ENCODE measurements at places on chromosomes 3 and 15. TPM values are rescaled to one million over a fixed set of nuclear protein-coding genes. Genes with fewer than 3 reads are reported as not detected.

Gene PAQR9
- not detected for total RNA-seq

Gene ANKUB1
- not detected for total RNA-seq

GRCh38 chr15:60000113-60000823 is 3.8 kb upstream of the FOXB1 start:
- DNase-seq, result peak; percentile 73

DNA sequence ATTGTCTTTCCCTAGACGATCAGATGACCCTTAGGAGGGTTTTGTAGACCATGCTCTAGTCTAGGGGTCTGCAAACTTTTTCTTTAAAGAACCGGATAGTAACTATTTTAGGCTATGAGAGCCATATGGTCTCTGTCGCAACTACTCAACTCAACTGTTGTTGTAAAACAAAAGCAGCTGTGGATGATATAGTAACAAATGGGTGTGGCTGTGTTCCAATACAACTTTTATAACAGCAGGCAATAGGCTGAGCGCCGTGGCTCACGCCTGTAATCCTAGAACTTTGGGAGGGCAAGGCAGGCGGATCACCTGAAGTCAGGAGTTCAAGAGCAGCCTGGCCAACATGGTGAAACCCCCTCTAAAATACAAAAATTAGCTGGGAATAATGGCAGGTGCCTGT is 6.1 kb upstream of the CMTM6 start:
- no peak for DNase-seq

- DNase-seq, result no peak
Measured at GRCh38 chr3:150681057-150681456, 22.7 kb downstream of the ERICH6 start.

Gene TIGIT
- not detected for total RNA-seq

- DNase-seq, result peak; percentile 82
Measured at GRCh38 chr3:71087143-71088018, 496.1 kb downstream of the FOXP1 start.

- DNase-seq, result peak; percentile 77
Measured at GRCh38 chr15:75565062-75565970, 13.8 kb downstream of the PTPN9 start.

Gene UROC1
- total RNA-seq, result not detected

- peak; percentile 96 for DNase-seq
Measured at GRCh38 chr15:61227269-61227949, 1.7 kb downstream of the RORA start.

DNA sequence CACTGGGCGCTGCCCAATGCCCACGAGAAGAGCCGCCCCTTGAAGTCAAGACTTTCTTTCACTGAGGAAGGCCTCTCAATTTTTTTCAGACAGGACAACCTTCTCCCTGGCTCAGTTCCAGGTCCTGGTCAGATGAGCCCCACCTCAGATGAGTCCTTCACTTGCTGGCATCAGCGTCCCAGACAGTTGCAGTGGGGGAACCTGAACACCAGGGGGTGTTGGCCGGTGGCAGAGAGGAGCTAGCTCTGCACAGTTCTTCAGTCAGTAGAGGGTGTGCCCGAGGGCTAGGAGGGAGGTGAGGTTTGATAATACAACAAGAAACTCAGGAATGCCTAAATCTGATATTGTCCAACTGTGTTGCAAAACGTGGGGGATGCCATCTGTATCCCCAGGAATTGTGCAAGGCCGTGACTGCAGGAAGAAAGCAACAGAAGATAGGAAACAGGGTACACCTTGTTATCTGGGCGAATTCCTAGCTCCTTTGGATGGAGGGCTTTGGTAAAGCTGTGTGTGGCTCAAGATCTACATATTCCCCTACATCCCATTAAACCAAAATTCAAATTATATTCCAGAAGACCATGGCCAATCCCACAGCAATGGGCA is 34.3 kb downstream of the CCR3 start:
- DNase-seq, result no peak

- DNase-seq, result no peak
Measured at GRCh38 chr3:183064475-183064874, 34.8 kb downstream of the MCCC1 start.

- DNase-seq, result no peak
Measured at GRCh38 chr15:69719527-69720240, 267.1 kb downstream of the RPLP1 start.

Gene BOC
- 29.2 TPM for total RNA-seq

DNA sequence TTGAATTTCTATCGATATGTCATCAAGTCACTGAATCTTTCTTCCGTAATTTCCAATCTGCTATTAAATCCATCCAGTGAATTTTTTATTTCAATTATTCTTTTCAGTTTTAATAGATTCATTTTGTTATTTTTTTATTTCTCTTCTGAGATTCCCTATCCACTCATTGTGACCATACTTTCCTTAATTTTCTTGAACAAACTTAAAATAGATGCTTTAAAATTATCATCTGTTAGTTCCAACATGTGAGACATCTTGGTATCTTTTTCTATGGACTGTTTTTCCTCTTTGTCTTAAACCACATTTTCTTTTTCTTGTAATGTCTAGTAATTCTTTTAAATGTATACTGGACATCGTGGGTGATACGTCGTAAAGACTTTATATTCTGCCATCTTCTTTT is 236.6 kb upstream of the TLE3 start:
- no peak for DNase-seq

DNA sequence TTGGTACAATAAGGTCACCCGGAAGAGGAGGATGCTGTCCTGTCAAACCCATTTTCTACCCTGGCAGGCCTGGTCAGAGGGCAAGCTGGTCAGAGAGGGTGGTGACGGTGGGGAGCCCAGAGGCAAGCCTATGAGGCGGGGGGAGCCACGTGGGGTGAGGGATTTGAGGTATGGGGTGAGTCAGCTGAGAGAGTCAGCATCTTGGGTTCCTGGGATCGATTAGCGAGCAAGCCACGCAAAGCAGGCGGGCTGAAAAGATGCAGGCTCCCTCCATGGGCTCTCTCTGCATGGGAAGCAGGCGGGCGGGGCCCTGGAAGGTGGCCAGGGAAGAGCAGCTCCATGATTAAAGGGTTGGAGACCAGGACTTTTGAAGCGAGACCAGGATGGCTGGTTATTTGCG is 48.1 kb downstream of the MAGEF1 start:
- no peak for DNase-seq

DNA sequence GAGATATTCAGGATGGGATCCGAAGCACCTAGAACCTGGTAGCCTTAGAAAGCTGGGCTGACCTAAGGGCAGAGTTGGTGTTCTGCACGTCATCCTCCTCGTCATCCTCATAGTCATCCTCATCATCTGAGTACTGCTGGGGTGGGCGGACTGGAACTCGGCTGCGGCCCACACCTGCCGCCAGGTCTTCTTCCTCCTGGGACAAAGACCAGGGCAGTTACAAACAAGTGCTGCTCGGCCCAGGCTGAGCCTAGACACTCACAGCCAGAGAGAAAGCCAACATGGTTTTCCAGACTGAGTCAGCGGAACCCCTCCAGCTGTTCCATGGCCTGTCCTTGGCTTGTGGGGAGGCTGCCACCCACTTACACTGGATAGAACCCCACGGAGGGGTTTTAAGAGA is 40.5 kb downstream of the SEMA3G start:
- peak; percentile 45 for DNase-seq

Gene SCN5A
- under 0.01 TPM for total RNA-seq

Gene GOLGA6D
- total RNA-seq, result not detected

Gene ACAD9
- 37.4 TPM for total RNA-seq

GRCh38 chr3:42210726-42211125 is 55.3 kb downstream of the CCK start:
- DNase-seq, result no peak

- DNase-seq, result no peak
Measured at GRCh38 chr3:55716044-55716443, 228.9 kb upstream of the WNT5A start.

- no peak for DNase-seq
Measured at GRCh38 chr3:37630441-37630840, 231.2 kb upstream of the CTDSPL start.

GRCh38 chr3:25725810-25726209 is 57.4 kb downstream of the NGLY1 start:
- DNase-seq, result no peak

DNA sequence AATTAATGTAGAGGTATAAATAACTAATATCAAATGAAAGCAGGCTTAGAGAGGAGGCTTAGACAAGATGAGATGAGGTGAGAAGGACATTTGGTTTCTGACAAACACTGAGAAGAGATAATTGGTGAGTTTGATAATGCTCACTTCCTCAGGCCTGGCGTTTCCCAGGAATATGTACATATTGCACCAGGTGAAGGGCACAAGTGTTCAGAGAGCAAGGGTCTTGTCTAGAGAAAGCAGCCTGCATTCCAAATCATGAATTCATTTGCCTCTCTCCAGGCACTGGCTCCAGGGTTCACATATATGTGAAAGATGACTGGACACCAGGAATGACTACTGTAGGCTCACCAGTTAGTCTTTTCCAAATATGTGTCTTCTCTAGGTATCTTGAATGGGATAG is 48.0 kb upstream of the LPP start:
- no peak for DNase-seq

Gene ITIH1
- not detected for total RNA-seq

DNA sequence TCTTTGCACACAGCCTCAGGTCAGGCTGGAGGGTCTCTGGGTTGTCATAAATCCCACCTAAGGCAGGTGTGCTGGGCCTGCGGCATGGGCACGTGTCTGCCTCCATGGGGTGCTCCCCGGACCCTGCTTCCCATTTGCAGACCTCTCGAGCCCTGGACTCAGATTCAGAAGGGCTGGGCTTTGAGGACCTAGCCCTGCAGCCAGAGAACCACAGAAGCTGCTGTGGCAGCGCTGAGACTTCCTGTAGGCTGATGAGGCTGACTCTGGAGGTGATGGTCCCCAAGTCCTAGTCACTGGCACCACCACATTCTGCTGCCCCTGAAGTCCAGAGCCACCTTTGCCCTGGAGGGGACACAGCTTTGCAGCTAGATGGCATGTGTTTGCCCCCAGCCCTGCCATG is 156.4 kb downstream of the LRRC28 start:
- DNase-seq, result no peak

DNA sequence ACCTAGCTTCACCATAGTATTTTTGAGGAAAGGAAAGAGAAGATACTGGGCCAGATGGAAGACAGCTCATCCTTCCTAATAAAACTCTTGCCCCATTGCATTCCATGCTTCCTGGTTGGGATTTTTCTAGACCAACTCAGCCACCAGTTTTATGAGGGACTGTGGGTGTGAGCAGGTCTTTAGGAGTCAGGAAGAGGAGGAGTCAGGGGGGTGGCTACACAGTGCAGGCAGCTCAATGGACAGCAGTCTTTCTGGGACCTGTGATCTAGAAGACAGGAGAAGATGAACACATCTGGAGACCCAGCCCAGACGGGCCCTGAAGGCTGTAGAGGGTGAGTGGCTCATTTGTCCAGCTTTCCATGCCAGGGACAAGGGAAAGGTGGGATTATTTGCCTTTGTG is at the start of gene NOX5:
Gene NOX5 (plus strand): TSS at position 242 of the 400 bp plus-strand sequence. CDS start 41 bp downstream, at position 283.
- DNase-seq, result peak; percentile 93

Gene IMPG2
- 0.36 TPM for total RNA-seq

Gene FBXW12
- total RNA-seq, result not detected

GRCh38 chr15:99728916-99729315 is 4.3 kb downstream of the LYSMD4 start:
- no peak for DNase-seq

DNA sequence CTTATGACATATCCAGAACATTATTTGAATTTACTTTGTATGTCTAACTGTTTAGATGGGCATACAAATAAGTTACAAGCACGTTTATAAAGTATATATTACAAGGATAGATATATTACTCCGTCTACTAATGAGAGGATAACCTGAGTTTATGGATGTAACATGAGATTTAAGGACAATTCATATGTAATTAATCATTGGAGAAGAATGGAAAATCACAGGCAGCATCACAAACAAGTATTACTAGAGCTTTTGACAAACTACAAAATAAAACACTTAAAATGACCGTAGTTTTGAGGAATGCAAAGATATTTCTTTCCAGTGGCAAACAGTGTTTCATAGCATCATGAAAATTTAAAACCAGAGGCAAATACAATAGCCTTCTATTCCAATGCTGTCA is 113.8 kb downstream of the ROBO1 start:
- DNase-seq, result no peak

DNA sequence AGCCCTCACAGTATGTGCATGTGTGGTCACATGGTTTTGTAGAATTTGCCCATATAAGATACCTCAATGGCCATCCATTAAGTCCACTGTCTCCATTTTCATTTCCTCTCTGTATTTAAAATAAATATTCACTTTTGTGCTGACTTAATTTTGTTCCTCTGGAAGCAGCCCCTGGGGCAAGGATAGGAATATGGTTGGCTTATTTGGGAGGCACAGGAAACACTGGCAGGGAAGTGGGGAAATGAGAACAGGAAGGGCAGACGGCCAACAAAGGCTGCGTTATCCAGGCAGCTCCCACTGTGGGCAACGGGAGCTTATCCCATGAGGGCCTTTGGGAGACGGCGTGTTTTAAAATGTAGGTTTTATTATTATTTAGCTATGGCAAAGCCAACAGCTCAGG is 148.6 kb downstream of the SHQ1 start:
- DNase-seq, result no peak

DNA sequence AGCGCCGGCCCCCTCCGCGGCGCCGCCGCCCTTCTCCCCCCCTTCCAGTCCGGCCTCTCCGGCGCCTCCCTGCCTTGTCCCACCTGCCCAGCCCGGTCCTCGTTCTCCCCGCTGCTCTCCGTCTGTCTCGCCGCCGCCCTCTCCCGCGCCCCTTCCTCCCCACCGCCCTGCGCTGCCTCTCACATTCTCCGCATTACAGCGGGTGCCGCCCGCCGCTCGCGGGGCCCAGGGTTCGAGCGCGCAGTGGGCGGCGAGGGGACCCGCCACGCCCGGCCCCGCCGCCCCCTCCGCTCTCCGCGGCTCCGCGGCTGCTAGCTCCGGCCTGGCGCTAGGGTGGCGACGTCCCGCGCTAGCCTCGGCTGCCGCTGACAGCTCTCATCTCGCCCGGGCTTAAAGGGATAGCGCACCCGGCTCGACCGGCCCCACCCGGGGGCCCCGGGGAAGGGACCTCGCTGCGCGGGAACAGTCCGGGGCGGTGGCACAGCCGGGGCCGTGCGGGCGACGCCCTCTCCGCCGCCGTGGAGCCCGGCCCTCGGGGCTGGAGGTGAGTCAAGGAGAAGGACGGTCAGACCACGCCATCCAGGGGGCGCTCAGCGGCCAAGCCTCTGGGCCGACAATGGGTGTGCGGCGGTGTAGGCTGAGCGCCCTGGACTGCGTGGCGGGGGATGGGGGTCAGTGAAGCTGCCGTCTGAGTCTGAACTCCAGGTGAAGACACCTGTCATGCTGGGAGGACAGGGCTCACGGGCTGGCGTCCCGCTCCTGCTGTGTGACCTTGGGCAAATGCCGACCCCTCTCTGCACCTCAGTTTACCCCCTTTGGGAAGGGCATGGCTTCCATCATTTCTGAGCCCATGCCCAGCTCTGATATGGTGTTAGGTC is 187.4 kb upstream of the LINGO1 start:
- DNase-seq, result peak; percentile 85

DNA sequence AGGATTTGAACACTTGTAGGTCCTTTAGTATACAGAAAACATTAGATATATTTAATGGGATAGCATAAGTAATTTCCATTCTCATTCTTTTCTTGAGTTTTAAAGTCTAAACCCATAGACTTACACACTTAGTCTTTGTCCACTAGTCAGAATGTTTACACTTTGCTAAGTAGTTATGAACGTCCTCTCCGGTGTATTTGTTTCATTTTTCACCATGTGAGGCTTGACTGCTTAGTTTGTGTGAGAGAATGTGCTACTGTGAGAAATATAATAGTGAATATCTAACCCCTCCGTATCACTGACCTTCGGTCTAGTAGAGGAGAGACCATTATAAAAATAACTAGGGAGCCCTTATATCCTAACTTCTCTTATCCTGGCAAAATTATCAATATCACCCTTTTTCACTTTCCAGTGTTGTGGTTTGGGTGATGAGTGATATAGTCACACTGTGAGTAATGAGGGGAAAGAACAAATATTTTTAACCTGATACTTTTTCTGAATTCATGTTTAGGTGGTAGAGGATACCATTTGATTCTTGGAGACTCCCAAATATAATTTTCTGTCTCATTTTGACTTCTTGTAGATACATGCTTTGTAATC is 122.4 kb downstream of the UBE2E2 start:
- no peak for DNase-seq

Measured in osteoblast (primary cell).